ENCODE measurements at places on chromosomes 12 and 14. TPM values are rescaled to one million over a fixed set of nuclear protein-coding genes. Genes with fewer than 3 reads are reported as not detected.

Gene SLC25A47
- not detected for total RNA-seq

Gene DAAM1
- total RNA-seq, result 38.0 TPM

Gene PPM1H
- total RNA-seq, result 7.8 TPM

Gene IGFBP6
- total RNA-seq, result 26.3 TPM

Gene IFNG-AS1
- not detected for total RNA-seq

Gene CIDEB
- total RNA-seq, result not detected

Gene GPX2
- not detected for total RNA-seq

Gene C12orf50
- not detected for total RNA-seq

Gene ABCD2
- total RNA-seq, result not detected

Gene TRPV4
- total RNA-seq, result 0.75 TPM

Gene HOXC10
- not detected for total RNA-seq
